ENCODE measurements at places on chromosomes 12 and 14. TPM values are rescaled to one million over a fixed set of nuclear protein-coding genes. Genes with fewer than 3 reads are reported as not detected.

DNA sequence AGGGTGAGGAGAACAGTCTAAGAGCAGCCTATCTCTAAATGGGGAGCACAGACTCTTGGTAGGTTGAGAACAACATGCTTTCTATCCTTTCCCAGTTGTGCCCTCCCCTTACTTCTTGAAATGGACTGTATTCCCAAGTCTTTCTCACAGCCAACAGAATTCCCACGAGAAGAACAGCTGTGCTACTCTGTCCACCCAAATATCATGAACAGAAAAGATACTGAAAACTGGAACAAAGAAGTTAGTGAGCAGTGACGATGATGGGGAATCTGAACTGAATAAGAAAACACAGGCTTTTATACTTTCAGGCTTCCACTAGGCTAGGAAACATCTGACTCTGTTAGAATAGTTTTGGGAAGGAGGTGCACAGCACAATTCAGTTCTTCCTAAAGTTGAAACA lies 3.4 kb downstream of the NACA start:
- H3K27me3 ChIP-seq, result peaks cover 15% of the 10 kb centered on the region
- peaks cover 57% of the 10 kb centered on the region for H3K4me1 ChIP-seq
- no peak overlapping the region for H3K4me3 ChIP-seq
- H3K36me3 ChIP-seq, result peaks cover 32% of the 10 kb centered on the region

- H3K27ac ChIP-seq, result no peak overlapping the region
- no peaks in the 10 kb centered on the region for H3K27me3 ChIP-seq
- no peaks in the 10 kb centered on the region for H3K36me3 ChIP-seq
- no peak overlapping the region for H3K4me3 ChIP-seq
- H3K4me1 ChIP-seq, result peaks cover 2% of the 10 kb centered on the region
- no peak for DNase-seq
Measured at GRCh38 chr12:96419576-96420276, 19.5 kb upstream of the CDK17 start.

DNA sequence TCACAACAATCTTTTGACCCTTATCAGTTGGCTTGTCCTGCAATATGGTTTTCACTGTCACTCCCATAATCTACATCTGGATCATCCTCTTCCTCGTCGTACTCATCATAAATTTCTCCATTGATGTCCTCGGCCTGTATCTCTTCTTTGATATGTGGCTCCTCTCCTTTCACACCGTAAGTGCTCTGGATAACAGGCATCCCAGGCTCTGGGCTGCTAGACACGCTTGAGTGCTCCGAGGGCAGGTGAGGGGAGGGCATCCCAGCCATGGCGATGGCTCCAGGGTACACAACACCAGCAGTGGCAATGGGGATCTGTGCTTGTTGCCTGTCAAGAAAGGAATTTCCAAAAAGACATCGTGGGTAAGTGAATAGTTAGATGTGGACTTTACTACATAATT lies 415.3 kb downstream of the SOX5 start:
- no peak overlapping the region for H3K27ac ChIP-seq
- H3K36me3 ChIP-seq, result peaks cover 4% of the 10 kb centered on the region
- DNase-seq, result no peak
- peaks cover 3% of the 10 kb centered on the region for H3K4me1 ChIP-seq
- no peak overlapping the region for H3K4me3 ChIP-seq
- H3K27me3 ChIP-seq, result peaks cover 2% of the 10 kb centered on the region

- no peak overlapping the region for H3K4me3 ChIP-seq
- H3K27me3 ChIP-seq, result no peaks in the 10 kb centered on the region
- H3K4me1 ChIP-seq, result peaks cover 43% of the 10 kb centered on the region
- no peaks in the 10 kb centered on the region for H3K36me3 ChIP-seq
- DNase-seq, result no peak
- H3K27ac ChIP-seq, result no peak overlapping the region
Measured at GRCh38 chr14:61603736-61604135, 91.6 kb upstream of the HIF1A start.

DNA sequence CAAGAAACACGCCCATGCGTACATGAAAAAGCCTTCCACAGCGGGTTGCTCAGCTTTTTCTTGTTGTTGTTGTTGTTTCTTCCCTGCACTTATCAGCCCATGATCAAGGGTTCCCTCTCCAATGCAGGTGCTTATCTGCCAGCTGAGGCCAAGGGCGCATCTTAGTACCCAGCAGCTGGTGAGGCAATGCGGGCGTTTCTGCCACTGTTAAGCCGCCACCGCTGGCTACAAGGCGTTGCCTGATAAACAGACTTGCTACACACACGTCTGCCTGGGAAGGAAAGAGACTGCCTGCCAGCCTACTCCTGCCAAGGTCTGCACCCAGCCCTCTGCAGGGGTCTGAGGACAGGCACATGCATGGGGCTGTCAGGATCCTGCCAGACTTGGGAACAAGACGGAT lies 345.9 kb downstream of the BCL11B start:
- H3K27ac ChIP-seq, result no peak overlapping the region
- DNase-seq, result no peak
- H3K4me3 ChIP-seq, result no peak overlapping the region
- H3K36me3 ChIP-seq, result no peaks in the 10 kb centered on the region

- H3K4me1 ChIP-seq, result no peaks in the 10 kb centered on the region
- no peak overlapping the region for H3K4me3 ChIP-seq
- peaks cover 12% of the 10 kb centered on the region for H3K27me3 ChIP-seq
- no peak overlapping the region for H3K27ac ChIP-seq
- peaks cover 9% of the 10 kb centered on the region for H3K36me3 ChIP-seq
Measured at GRCh38 chr12:127820271-127820670, 446.7 kb upstream of the TMEM132C start.

- peaks cover 27% of the 10 kb centered on the region for H3K36me3 ChIP-seq
- H3K4me1 ChIP-seq, result no peaks in the 10 kb centered on the region
- H3K27me3 ChIP-seq, result peaks cover 8% of the 10 kb centered on the region
- peak overlapping the region; percentile 42 for H3K27ac ChIP-seq
- DNase-seq, result no peak
Measured at GRCh38 chr14:102203382-102203781, 63.7 kb downstream of the WDR20 start.

DNA sequence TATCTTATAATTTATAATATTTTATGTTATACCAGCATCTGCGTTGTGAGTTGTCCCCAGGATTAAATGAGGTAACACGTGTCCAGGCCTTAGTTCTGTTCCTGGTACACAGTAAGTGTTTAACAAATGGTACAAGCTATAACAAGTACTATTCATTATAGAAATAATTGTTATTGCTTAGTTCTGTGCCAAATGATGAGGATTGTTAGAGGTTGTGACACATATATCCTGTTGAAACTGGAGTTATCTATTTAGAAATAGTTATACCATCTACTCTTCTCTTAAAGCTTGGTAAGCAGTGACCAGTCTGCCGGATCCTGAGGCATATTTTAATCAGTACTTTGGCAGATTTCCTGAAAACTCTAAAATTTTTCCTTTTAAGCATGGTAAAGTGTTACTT lies 1066.5 kb downstream of the TMTC2 start:
- H3K36me3 ChIP-seq, result no peaks in the 10 kb centered on the region
- DNase-seq, result no peak
- H3K27ac ChIP-seq, result no peak overlapping the region
- no peak overlapping the region for H3K4me3 ChIP-seq
- H3K27me3 ChIP-seq, result no peaks in the 10 kb centered on the region

- H3K27me3 ChIP-seq, result peaks cover 1% of the 10 kb centered on the region
- H3K4me3 ChIP-seq, result no peak overlapping the region
- H3K36me3 ChIP-seq, result no peaks in the 10 kb centered on the region
- no peak overlapping the region for H3K27ac ChIP-seq
- no peak for DNase-seq
Measured at GRCh38 chr14:95235767-95236166, 78.4 kb upstream of the DICER1 start.

- no peak for DNase-seq
- H3K36me3 ChIP-seq, result peaks cover 7% of the 10 kb centered on the region
- peaks cover 6% of the 10 kb centered on the region for H3K27me3 ChIP-seq
- H3K27ac ChIP-seq, result no peak overlapping the region
- no peak overlapping the region for H3K4me3 ChIP-seq
- peaks cover 24% of the 10 kb centered on the region for H3K4me1 ChIP-seq
Measured at GRCh38 chr12:95857156-95857555, 1.6 kb upstream of the SNRPF start.

DNA sequence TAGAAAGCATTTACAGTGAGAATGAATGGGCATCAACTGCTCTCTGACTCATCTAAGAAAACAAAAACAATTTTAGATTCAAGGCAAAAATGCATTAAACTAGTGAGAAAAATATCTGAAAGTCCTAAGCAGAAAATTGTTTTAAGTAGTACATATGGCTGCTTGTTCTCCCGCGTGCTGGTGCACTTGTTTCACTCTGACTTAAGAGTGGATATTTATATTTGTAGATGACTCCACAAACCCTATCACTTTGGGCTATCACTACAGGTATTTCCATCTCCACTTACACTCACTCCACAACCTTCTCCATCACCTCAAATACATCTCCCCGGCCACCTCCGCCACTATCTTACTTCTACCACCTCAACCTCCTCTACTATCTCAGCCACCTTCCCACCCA lies 253.9 kb upstream of the EGLN3 start:
- no peak for DNase-seq
- no peak overlapping the region for H3K4me3 ChIP-seq

- H3K27ac ChIP-seq, result peak overlapping the region; percentile 78
- H3K4me3 ChIP-seq, result no peak overlapping the region
- peaks cover 6% of the 10 kb centered on the region for H3K27me3 ChIP-seq
- no peaks in the 10 kb centered on the region for H3K36me3 ChIP-seq
Measured at GRCh38 chr12:7075518-7075917, 15.0 kb downstream of the C1S start.

- H3K4me3 ChIP-seq, result peak overlapping the region; percentile 92
- DNase-seq, result peak; percentile 62
- H3K36me3 ChIP-seq, result no peaks in the 10 kb centered on the region
- peaks cover 61% of the 10 kb centered on the region for H3K4me1 ChIP-seq
- H3K27me3 ChIP-seq, result peaks cover 7% of the 10 kb centered on the region
- peak overlapping the region; percentile 94 for H3K27ac ChIP-seq
Measured at GRCh38 chr12:47079981-47080724, 394 bp upstream of the AMIGO2 start.

DNA sequence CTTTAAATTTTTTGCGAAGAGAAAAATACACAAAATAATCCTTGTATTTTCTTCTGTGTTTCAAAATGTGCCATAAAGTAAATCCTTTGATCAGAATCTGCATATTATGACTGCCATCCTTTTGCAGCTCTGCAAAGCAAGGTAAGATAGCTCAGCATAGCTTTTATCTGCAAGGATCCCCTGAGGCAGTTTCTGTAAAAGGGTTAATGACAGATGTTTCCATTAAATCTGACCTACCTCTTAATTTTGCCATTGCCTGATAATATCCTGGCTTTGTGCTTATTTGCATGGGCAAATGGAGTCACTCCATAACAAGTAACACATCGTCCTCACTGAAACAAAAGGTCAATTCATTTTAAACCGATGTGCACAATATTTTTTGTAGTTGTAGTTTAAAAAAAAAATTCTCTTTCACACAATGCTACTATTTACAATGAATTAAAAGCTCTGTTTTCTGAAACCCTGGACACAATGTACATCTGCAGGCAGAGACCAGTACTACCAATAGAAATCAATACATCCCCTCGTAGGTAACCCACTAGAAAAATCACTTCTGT lies 108.5 kb upstream of the SOX5 start:
- no peaks in the 10 kb centered on the region for H3K36me3 ChIP-seq
- H3K4me1 ChIP-seq, result no peaks in the 10 kb centered on the region
- no peaks in the 10 kb centered on the region for H3K27me3 ChIP-seq

GRCh38 chr12:131366261-131366871 lies 344.5 kb upstream of the SFSWAP start:
- peaks cover 2% of the 10 kb centered on the region for H3K27me3 ChIP-seq
- DNase-seq, result no peak
- H3K27ac ChIP-seq, result no peak overlapping the region

DNA sequence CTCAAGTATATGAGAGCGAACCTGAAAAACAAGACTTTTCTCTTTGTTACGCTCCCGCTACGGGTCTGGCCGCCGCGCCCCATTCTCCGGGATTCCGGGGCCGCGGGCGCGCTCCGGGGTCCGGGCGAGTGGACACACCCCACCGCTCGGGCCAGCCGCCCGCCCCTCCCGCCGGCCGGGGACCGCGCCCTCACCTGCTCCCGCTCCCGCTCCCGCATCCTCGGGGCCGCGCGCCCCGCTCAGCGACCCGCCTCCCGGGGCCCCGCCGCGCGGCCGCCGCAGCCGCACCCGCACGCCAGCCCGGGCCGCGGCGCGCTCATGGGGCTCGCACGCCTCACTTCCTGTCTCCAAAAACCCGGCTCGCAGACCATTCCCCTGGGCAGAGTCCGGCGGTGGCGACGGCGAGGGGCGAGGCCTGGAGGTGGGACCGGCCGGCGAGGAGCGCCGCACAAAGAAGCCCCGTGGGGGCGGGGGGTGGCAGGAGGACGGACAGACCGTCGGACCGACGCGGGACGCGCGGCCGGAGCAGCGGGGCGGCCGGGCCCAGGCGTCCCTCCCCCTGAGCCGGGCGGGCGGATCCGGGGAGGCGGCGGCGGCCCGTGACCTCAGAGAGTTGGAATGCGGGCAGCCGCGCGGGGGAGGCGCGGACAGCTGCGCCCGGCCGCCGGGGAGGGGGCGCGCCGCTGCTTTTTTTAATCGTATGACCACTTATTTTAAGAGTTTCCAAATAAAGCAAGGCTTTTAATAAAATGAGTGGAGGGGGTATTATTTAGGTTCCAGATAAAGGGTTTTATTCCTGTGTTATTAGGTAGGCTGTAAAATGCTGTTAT lies at the start of gene PTPN21:
TSS of gene PTPN21 (minus strand) at position 551 of the 830 bp plus-strand sequence. CDS start 4,590 bp downstream, outside the sequence.
- peak; percentile 74 for DNase-seq
- H3K27ac ChIP-seq, result peak within 1 kb of the TSS; percentile 93
- H3K36me3 ChIP-seq, result peaks cover 5% of the 10 kb centered on the region
- peaks cover 5% of the 10 kb centered on the region for H3K27me3 ChIP-seq
- H3K4me3 ChIP-seq, result peak within 1 kb of the TSS; percentile 97

GRCh38 chr12:44889926-44890325 lies 13.8 kb upstream of the NELL2 start:
- no peak for DNase-seq
- H3K27ac ChIP-seq, result no peak overlapping the region
- H3K27me3 ChIP-seq, result no peaks in the 10 kb centered on the region
- no peaks in the 10 kb centered on the region for H3K4me1 ChIP-seq

DNA sequence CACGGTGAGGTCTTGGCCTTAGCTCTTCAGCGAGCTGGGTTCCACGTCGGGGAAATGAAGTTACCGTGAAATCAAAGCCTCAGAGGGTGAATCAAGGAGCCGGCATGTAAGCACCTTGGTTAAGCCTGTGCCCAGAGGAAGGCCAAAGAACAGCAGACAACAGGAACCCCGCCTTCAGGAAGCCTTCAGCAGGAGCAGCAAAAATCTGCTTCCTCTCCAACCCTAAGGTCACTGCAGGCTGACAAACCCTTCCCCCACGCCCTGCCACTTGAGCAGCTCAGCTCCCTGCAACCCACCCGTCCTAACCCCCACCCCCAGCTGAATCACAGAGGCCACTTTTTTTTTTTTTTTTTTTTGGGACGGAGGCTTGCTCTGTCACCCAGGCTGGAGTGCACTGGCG lies 72.9 kb upstream of the LTA4H start:
- peak overlapping the region; percentile 56 for H3K4me3 ChIP-seq
- peaks cover 11% of the 10 kb centered on the region for H3K36me3 ChIP-seq
- peaks cover 22% of the 10 kb centered on the region for H3K27me3 ChIP-seq
- H3K27ac ChIP-seq, result peak overlapping the region; percentile 100

- H3K4me1 ChIP-seq, result peaks cover 12% of the 10 kb centered on the region
- H3K4me3 ChIP-seq, result no peak overlapping the region
- H3K27ac ChIP-seq, result no peak overlapping the region
- no peaks in the 10 kb centered on the region for H3K36me3 ChIP-seq
- no peak for DNase-seq
- peaks cover 4% of the 10 kb centered on the region for H3K27me3 ChIP-seq
Measured at GRCh38 chr14:24913021-24913420, 136.9 kb downstream of the STXBP6 start.

GRCh38 chr14:53149668-53150316 lies 3.3 kb downstream of the DDHD1 start:
- no peak overlapping the region for H3K27ac ChIP-seq
- H3K4me1 ChIP-seq, result peaks cover 14% of the 10 kb centered on the region
- no peaks in the 10 kb centered on the region for H3K36me3 ChIP-seq

The RNASE7 gene
- total RNA-seq, result not detected

The TAS2R20 gene
- total RNA-seq, result 1.7 TPM

The GLTP gene
- 51.2 TPM for total RNA-seq

The C12orf42 gene
- 0.77 TPM for total RNA-seq

The DACT1 gene
- 2.0 TPM for total RNA-seq

The SLC16A7 gene
- total RNA-seq, result 14.6 TPM

Measured in endothelial cell (in vitro differentiated cells).